ENCODE measurements at places on chromosomes 1 and 21.

GRCh38 chr1:27517907-27518718 lies 28.1 kb upstream of the WASF2 start:
- DNase-seq = no peak

DNA sequence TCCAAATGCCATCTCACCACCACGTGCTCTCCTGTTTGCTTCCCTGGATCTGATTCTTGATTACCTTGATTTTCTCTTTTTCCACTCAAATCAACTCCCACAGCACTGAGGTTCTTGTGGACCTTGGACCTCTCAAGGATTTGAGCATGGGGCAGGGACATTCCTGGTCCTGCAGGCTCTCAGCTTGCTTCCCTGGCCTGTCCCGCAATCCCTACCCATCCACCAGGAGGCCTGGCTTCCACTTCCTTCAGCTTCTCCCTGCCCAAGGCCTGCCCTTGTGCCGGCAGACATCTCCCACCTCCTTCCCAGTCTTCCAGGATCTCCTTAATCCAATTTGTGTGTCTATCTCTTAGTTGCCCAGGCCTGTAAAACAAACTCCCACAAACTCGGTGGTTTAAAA lies 21.6 kb downstream of the PLA2G2A start:
- no peak for DNase-seq

GRCh38 chr1:38113159-38113666 lies 66.6 kb upstream of the POU3F1 start:
- no peak for DNase-seq

- DNase-seq = peak; percentile 70
Measured at GRCh38 chr1:229024528-229025130, 246.3 kb upstream of the RAB4A start.

DNA sequence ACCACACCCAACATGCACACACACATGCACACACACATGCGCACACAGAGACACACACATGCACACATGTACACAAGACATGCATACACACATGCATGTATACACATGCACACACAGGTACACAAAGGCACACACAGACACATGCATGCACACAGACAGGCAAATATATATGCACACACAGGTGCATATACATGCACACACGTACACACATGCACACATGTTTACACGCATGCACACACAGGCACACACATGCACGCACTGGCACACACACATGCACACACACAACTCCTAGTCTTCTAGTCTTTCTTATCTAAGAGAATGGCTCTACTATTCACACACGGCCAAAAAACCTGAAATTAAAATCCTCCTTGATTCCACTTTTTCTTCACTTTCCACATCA lies 222.7 kb upstream of the PLD5 start:
- no peak for DNase-seq

DNA sequence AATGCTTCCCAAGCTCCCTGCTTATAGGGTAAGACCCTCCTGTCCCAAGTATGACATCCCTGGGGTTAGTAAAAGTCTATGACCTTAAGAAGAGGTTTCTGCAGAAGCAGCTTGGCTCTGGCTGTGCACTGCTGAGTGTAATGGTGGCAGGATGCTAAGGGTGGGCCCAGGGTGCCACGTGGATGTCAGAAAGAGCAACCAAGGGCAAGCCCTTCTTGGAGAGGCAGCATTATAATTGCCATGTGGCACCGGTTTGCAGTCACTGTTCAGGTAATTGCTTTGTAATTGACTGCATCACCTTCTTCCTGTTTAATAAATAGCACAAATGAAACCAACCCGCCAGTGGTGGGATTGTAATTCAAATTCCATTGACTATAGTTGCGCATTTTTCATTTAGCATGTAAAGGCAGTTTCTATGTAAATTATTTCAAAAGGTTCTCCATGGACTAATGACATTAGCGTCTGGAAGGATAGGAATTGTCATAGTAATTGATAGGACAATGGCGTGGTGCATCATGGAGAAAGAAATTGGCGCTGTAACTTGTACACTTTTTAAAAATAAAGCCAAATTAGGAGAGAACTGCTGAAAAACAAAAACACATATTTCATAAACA lies 490.6 kb upstream of the VAMP3 start:
- DNase-seq = no peak

DNA sequence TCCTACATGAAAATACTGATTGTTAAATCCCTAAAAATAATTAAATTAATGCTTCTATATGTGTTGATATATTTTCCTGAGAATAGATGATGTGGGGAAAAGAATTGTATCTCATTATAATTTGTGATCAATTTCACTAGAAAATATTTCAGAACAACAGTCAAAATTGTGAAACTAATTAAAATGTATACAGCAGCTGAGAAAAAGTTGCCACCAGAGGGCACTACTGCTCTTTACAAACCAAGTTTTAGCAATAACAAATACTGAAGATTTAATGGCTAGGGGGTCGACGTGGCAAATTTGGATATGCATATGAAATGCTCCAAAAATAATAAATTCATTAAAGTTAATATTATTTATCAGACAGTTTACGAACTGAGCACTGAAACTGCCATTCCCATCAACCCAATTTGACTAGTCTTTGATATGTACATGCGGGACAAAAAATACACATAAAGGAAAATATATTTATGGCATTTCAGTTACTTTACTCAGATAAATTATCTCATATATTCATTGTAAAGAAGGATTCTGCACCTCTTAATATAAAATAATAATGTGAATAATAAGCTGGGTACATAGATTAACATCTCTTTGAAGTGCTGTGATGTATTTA lies 96.3 kb upstream of the TMPRSS15 start:
- peak; percentile 32 for DNase-seq

DNA sequence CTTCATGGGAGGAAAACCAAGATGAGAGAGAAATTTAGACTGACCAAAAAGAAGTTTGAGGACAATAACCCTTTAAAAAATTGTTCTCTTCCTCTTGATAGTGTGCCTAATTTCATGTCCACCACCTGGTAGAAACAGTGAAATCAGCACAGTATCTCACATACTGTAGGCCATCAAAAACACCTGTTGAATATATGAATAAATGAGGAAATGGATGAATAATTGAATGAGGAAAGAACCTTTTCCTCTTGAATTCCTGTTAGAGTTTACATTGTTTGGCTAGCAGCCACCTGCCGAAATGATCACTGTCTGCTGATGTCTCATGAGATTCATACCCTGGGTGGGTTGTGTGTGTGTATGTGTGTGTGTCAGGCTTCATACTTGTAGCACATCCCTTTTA lies 198.7 kb upstream of the PBX1 start:
- DNase-seq = no peak

- DNase-seq = peak; percentile 36
Measured at GRCh38 chr1:66996018-66996682, 57.8 kb downstream of the SLC35D1 start.
